ENCODE measurements at places on chromosomes 3 and 15.

DNA sequence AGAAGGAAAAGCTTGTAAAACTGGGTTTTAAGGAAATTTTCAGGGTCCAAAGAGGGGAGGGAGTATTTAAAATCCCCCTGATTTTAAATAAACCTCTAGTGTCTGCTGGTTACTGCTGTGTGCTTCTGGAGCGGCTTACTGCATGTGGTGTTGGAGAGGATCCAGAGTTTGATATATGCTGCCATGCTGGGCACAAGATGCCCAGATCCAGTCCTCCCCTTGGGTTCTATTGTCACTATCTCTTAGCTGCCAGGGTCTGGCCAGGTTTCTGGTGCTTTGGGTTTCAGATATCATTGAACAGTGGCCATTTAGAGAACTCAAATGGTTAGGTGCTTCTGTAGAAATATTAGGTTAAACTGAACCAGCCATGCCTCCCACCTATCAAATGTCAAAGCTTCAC is 27.5 kb downstream of the MINAR1 start:
- no peak for DNase-seq

GRCh38 chr3:68560728-68561127 is 371.6 kb downstream of the TAFA4 start:
- no peak for DNase-seq

DNA sequence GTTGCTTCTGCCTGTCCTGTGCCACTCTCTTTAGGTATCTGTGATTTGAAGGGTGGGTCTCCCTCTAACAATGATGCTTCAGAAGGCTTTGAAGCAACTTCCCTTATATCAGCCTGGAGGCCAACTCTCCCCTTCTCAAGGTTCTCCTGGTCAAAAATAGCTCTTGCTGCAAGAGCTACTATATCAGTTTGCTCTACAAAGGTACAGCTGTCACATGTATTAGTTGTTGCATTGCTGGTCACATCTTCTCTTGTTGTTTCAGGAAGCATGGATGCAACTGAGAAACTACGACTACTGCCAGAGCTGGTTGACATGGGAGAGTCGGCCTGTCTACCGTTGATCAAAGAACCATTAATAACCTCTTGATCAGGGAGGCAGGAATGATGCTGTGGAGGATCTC is 38.3 kb downstream of the USF3 start:
- DNase-seq, result no peak

DNA sequence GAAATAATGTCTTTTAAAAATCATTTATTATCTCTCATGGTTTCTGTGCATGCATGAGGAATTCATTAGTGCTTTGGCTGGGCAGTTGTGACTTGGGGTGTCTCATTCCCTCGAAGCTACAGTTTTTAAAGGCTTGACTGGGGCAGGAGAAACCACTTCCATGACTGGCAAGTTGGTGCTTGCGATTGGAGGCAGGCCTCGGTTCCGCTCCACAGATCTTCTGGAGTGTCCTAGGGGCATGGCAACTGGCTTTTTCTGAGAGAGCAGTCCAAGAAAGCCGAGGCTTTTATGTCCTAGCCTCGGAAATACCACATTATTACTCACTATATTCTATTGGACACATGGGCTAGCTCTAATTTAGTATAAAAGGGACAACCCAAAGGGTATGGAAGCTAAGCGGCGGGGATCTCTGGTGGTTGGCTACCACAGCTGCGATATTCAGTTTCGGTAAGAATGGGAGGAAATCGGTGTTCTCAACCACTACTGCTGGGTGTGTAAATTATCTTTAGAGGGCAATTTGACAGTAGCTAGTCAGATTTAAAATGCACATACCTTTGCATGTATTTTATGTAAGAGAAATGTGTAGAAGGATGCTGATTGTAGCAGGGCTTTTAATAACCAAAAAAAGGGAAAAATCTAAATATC is 48.8 kb upstream of the TOP2B start:
- DNase-seq, result no peak

- DNase-seq, result no peak
Measured at GRCh38 chr15:84400017-84400740, 164.6 kb downstream of the GOLGA6L4 start.

GRCh38 chr3:113438224-113438623 is 3.1 kb downstream of the CFAP44 start:
- no peak for DNase-seq

- no peak for DNase-seq
Measured at GRCh38 chr15:88653200-88654064, 14.6 kb downstream of the ISG20 start.

DNA sequence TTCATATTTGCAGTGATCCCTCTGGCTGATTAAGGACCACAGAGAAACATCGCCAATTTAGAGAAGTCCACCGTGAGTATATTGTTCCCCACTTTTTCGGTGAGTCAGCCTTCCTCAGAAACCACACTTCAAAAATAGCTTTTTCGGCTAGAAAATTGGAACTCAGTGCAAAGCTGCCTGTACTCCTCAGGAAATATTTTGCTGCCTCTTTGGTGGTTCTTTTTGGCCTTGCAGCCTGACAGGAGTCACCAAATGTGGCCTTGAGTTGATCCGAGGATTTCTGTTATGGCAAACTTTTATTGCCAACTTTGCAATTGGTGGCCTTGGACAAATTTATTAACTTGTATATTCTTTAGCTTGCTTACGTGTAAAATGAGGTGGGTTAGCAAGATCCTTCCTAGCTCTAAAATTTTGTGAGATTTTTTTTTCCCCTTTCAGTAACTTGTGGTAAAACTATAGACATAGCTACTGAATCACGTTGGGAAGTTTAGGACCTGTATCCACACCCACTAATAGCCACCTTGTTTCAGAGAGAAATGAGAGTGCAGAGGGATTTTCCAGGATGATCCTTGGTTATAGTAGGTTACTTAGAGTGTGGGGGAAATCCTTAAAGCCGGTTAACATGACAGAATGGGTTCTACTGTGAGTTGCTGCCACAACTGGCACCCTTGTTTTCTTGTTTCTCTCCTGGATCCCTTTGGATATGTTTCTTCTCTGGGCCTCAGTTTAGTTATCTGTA is 9.9 kb downstream of the ARL6IP5 start:
- DNase-seq, result peak; percentile 54

GRCh38 chr15:40915116-40915661 is 14.0 kb upstream of the DLL4 start:
- no peak for DNase-seq

- no peak for DNase-seq
Measured at GRCh38 chr15:70976851-70977250, 84.2 kb downstream of the LRRC49 start.

GRCh38 chr3:185507883-185508282 is 9.0 kb upstream of the TMEM41A start:
- no peak for DNase-seq

DNA sequence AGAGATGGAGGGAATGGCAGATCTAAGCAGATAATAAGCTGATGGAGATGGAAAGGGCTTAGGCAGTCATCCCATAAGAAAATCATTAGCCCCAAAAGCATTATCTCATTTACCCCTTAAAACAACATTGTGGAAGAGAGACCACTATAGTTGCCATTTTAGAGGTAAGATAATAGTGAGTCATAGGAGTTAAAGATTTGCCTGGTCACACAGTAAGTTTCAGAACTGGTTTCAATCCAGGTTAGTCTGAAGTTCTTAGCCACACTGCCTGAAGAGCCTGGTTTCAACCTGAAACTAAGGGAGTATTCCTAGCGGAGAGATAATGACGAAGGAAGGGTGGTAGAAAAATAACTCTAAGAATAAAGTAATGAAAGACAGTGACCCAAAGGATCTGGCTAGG is 13.0 kb upstream of the UBR1 start:
- DNase-seq, result no peak

- DNase-seq, result peak; percentile 65
Measured at GRCh38 chr3:50189274-50189673, 2.1 kb upstream of the GNAT1 start.

DNA sequence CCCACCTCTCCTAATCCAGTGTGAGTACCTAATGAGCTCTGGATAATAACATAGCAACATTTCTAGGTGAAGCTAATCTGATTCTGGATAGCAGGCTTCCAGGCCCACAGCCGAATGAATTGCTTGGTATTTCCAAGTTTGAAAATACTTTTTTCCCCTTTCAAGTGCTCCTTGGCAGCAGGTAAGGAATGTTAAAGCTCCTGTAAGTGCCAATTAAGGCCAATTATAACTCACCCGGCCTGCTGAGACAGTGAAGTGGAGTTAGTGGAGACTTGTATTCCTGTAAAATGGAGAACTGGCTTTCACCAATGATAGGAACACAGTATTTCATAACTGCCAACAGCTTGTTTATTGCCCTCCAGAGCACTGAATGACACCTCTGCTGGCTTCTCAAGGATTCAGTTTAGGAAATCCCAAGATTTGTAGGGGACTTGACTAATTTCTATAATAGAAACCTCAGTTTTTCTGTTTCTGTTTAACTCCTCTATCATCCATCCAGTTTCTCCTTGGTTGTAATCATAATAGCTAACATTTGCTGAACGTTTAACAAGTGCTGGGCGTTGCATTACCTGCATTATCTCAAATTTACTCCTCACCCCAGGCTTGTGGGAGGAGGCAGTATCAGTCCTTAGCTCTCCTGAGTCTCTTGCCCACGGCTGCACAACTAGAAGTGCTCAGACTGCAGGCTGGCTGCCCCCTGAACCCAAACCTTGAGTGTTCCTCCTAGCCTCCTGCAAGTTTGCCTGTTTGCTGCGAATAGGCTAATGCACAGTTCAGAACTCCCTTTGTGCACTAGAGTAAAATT is 52.7 kb upstream of the SCAANT1 start:
- peak; percentile 40 for DNase-seq

GRCh38 chr3:136567599-136568188 is 184.5 kb downstream of the STAG1 start:
- DNase-seq, result no peak

DNA sequence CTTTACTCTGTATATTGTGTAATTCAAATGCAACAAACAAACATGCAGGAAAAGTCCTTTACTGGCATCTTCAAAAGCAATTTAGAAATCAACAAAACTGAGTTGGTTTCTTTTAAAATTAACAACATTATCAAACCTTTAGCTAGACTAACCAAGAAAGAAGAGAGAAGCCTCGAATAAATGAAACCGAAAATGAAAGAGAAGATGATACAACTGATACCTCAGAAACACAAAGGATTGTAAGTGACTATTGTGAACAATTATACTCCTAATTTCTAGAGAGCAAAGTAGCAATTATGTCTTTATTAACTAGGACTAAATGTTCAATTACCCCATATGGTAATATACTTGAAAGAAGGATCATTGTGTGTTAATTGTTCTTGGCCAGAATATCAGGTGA is 49.2 kb upstream of the P3H2 start:
- no peak for DNase-seq

DNA sequence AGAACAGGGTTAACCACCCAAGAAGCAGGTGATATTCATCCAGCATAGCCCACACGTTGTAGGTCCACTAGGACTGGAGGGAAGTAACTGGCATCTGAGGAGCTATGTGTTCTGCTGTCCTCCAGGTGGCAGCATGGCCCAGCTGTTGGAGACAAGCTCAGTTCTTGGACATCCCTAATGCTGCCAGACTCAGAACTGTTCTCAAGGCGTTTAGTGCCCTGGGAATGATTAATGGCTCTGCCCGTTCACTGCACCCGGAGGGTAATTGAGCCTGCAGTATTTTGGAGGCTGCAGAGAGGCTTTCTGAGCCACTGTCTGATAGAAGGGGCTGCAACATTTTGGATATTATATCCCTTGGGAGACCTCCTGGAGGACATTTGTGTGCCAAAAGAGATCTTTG is 521.3 kb upstream of the SEMA6D start:
- peak; percentile 61 for DNase-seq

GRCh38 chr15:77871852-77872371 is 205.6 kb downstream of the TBC1D2B start:
- DNase-seq, result no peak

- DNase-seq, result peak; percentile 67
Measured at GRCh38 chr3:43296565-43296964, 10.2 kb downstream of the SNRK start.

DNA sequence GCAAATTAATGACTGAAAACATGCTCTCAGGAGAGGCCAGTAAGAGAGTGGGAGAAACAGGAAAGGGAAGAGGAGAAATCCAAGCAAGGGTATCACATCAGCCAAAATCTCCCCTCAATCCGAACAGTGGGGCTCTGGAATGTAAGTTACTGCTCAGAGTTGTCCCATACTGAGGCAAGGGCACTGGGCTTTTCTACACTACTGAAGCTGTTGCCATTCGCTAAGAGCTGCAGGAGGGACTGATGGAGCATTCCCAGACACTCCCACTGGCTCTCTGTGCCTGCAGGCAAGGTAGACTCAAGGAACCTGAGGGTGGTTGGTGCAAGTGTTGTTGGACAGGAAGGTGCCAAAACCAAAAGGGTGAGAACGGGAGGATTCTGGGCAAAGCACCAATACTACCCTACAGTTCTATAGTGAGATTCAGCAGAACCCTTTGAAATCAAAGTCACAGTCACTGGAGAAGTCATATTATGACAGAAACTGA is 46.1 kb downstream of the NEK10 start:
- no peak for DNase-seq

- DNase-seq, result no peak
Measured at GRCh38 chr15:63059075-63059474, 16.5 kb downstream of the TPM1 start.

GRCh38 chr3:147773116-147773630 is 364.0 kb downstream of the ZIC1 start:
- DNase-seq, result no peak

DNA sequence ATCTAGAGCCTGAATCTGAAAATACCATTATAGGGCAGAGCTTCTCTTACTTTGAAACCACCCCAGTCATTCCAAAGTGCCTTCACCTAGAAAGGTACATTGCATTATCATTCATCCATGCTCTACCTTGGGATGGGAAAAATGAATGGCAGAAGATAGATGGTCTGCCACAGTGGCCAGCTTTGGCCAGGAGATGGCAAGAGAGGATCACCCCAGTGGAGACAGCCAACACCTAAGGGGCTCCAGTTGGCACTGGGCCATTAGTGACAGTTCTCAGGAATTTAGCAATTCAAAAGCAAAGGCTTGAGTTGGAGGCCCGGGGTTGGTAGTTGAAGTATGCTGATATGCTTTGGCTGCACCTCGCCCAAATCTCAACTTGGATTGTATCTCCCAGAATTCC is 253.6 kb upstream of the MRPL3 start:
- DNase-seq, result no peak

GRCh38 chr3:76369170-76369569 is 583.8 kb upstream of the ZNF717 start:
- DNase-seq, result no peak

GRCh38 chr3:88298189-88298588 is 148.4 kb downstream of the C3orf38 start:
- DNase-seq, result no peak

GRCh38 chr3:175469124-175469523 is 610.0 kb downstream of the NAALADL2 start:
- DNase-seq, result no peak

- DNase-seq, result no peak
Measured at GRCh38 chr15:66063147-66063546, 190.4 kb downstream of the MEGF11 start.

- no peak for DNase-seq
Measured at GRCh38 chr3:99997293-99997692, 117.0 kb downstream of the FILIP1L start.
